Renal cortical epithelial cell (primary cell): ENCODE measurements at places on chromosomes 3 and 15.

DNA sequence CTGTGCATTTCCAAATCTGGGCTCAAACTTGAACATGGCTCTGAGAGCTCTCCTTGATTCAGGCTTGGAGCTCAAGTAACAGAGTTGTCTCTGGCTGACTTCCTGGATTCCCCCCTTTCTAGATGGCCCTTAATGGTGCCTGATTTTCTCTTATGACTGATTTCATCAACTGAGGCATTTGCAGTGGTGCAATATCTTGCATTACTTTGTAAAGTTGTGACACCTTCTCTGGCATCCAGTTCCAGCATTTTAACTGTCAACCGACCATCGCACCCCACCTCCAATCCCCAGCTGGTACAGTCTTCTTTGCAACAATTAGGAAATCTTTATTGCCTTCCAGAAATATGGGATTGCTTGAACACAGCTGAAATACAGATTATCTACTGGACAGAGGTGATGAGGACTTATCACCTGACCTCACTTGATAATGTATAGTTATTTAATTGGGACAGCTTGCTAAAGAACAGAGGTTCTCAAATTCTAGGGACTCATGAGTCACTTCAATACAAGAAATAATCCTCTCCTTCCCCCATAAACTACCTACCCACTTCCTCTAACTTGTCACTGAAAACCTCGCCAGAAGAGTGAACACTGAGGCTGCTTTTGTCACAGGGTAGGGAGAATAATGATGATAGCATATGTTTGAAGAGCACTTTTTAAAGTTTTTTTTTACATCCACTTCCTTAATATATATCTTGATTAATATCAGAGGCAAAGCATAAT lies 41.8 kb downstream of the FILIP1L start:
- DNase-seq, result no peak

DNA sequence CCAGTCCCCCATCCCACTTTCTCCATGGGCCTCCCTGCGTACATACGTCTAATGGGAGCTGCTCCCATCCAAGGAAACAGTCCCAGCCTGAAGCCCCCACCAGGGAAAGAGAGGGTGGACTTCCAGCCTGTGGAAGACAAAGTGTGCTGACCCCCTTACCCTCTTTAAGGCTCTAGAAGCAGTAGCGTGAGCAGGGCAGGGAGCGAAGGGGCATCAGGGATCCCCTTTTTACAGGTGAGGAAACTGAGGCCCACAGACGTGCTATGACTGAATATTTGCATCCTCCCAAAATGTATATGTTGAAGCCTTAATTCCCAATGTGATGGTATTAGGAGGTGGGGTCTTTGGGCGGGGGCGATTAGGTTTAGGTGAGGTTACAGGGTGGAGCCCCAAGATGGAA lies 83.4 kb downstream of the TOP2B start:
- no peak for DNase-seq

DNA sequence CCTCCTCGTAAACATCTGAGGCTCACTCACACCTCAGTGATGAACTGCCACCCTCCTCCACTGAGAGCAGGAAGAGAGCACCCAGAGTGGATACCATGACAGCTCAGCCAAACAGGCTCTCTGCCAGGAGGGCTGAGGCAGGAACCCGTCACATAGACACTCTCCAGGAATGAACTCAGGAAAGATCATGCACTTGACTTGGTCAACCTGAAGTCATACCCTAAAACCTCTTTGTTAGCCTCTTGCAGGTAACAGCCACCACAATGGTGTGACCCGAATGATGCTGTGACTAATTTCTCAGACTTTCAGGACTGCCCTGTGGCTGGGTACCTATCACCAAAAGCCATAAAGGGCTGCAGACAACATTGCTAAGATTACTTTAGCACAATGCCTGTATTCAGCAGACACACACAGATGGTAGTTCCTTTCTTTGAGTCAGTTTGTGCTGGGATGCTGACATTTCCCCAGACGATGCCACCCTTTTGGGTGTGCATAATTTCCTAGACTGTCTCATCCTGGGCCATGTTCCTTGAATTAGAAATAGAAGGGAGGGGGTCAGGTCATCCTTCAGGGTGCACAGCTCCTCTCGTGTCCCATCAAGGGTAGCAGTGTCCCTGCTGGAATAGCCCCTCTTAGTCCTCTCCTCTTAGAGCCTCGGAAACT lies 30.3 kb downstream of the CX3CR1 start:
- DNase-seq, result no peak

- peak; percentile 73 for DNase-seq
Measured at GRCh38 chr15:40146037-40146436, 14.8 kb upstream of the BUB1B start.

DNA sequence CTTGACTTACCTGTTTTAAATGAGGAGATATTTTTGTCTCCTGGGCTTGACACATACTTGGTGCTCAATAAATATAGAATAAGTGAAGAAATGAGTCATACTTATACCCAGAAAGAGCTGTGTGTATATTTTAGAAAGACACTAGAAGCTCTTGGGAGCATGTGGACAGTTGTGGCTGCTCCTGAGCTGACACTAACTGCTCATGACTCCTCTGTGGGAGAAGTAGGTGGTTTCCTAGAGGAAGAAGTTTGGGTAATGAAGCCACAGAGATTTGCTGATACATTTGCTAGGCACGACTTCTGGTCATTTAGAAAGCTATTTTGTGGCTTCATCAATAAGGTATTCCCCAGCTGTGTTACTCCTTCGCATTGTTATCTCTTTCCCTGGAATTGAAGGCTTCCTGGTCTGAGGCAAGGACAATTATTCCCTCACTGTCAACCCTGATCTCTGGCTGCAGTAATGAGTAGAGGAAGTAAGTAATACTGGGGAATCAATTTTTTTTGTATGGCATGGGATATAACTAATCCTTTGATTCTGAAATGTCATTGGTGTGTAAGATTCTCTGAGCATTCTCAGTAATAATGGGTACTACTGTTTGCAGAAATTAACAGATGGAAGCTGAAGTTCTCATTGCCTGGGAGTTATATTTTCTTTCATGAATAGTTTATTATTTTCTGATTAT lies 79.6 kb upstream of the DCBLD2 start:
- peak; percentile 92 for DNase-seq

GRCh38 chr15:25431836-25432561 lies 6.8 kb downstream of the UBE3A start:
- DNase-seq, result no peak

- no peak for DNase-seq
Measured at GRCh38 chr15:83057696-83058376, 9.2 kb downstream of the BTBD1 start.

GRCh38 chr3:152127058-152127457 lies 141.7 kb upstream of the MBNL1 start:
- DNase-seq, result no peak

GRCh38 chr3:100399341-100400071 lies 1.4 kb downstream of the TOMM70 start:
- DNase-seq, result no peak

DNA sequence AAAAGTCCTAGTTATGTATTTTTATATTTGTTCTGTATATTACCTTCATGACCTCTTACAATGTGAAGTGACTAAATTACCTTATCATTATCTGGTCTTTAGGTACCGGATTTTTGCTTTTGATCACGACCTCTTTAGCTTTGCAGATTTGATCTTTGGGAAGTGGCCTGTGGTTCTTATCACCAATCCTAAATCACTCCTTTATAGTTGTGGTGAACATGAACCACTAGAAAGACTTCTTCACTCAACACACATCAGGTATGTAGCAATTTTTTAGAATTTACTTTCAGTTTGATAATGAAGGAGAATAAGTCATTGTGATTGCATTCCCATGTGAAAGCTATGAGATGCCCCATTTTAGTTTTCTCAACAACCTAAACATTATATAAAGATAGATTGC lies 18.3 kb downstream of the TMEM62 start:
- no peak for DNase-seq

DNA sequence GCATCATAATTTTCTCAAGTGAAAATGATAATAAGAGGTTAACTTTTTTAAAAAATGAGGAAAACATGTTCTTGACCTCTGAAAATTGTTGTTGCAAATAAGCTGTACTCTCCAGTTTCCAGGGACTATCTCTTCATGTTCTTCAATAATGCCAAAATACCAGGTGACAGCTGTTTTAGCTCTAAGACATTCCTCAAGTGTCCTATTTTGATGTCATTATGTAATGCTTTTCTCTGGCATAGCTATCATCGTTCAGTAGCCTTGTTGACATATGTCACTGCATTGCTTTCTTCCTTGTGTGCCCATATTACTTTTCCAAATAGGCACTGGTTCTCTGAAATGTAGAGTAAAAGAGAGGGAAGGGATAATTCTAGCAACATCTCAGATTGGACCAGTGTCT lies 5.7 kb upstream of the FILIP1L start:
- DNase-seq, result no peak

GRCh38 chr3:16721494-16721893 lies 116.3 kb upstream of the DAZL start:
- DNase-seq, result no peak

GRCh38 chr15:76011627-76012551 lies at the start of gene NRG4:
NRG4 (minus strand) TSS chr15:76012424; CDS start chr15:76011230, 1,194 bp downstream.
- peak; percentile 22 for DNase-seq

DNA sequence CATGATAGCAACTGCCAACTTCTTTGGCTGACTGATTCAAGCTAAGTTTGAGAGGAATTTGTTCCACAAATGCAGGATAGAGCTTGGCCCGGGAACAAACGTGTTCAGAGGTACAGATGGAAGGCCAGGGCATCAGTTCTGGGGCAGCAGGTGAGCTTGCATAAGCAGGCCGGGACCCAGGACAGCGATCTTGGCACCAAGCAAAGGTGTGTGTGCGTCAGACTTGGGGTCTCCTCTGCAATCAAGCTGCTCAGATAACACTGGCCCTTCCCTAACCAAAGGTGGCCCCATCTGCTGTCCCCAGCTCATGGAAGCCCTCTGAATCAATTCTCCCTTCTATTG lies 155.6 kb downstream of the MEGF11 start:
- DNase-seq, result no peak

- no peak for DNase-seq
Measured at GRCh38 chr3:171682743-171683142, 127.5 kb downstream of the PLD1 start.

- no peak for DNase-seq
Measured at GRCh38 chr15:49273734-49274318, 103.8 kb downstream of the GALK2 start.

GRCh38 chr3:187840856-187841255 lies 95.6 kb upstream of the BCL6 start:
- no peak for DNase-seq

DNA sequence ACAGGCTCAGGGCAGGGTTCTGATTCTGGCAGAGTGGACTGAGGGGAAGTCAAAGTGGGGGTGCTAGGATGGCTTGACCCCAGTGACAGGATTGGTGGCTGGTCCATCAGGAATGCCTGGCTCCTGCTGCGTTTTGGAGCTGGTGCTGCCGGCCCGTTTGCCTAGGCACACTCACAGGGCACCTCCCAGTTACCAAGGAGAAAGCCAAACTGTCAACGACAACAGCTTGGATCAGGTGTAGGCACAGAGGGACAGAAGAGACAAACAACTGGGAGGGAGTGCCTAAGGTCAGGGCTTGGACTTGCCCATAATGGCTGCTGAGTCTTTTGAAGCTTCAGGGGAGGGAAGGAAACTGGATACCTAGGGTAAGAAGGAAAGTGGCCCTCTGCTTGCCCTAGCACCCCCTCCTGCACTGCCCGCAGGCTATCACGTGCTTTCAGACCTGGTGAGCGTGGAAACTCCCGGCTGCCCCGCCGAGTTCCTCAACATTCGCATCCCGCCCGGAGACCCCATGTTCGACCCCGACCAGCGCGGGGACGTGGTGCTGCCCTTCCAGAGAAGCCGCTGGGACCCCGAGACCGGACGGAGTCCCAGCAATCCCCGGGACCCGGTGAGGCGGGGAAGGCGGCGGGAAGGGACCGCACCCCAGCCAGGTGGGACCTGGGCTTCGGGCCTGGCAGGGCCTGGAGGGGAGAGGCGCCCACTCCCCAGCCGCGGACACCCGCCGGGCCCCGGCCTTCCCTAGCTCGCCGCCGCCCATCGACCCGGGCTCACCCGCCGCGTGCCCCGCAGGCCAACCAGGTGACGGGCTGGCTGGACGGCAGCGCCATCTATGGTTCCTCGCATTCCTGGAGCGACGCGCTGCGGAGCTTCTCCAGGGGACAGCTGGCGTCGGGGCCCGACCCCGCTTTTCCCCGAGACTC lies 5.1 kb downstream of the DUOX1 start:
- peak; percentile 16 for DNase-seq

DNA sequence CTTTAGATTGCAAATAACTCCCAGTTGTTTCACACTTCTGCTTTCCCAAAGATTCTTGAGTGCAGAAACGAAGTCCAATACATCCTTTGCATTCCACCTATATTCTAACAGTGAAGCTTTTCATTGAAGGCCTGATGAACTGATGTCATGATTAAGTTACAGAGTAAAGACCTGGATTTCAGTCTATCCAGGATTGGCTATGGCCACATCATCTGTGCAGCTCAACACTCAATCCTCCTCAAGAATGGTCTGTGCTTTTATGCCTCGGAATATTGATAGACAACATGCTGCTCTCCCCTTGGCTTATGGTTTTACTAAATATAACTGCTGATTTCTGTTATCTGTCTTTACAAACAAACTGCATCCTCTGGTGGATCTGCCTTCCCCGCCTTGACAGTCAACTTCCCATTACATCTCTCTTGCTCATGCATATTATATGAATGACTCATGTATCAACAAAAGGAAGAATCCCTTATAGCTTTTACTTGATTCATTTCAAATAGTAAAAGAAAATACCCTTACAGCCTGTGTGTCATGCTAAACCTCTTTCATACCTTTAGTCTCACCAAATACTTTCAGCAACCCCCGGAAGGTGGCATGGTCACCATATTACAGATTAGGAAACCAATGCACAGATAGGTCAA lies 59.5 kb downstream of the SCN11A start:
- peak; percentile 36 for DNase-seq

DNA sequence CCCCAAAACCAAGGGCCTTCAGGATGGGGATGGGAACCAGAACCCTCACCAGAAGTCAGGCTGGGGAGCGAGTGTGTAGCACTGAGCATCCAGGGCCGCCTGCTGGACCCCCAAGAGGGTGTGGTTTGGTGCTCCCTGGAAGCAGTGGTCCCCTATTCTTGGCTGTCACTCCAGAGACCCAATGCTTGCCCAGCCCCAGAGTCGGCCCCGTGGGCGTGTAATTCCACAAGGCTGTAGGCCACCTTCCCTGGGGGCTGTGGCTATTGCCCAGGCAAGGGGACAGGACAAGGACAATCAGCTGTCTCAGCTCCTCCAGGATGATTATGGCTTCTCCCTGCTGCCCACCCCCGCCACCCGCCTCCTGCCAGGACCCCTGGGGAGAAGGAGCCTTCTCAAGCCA lies 14.5 kb downstream of the IGDCC3 start:
- DNase-seq, result no peak

DNA sequence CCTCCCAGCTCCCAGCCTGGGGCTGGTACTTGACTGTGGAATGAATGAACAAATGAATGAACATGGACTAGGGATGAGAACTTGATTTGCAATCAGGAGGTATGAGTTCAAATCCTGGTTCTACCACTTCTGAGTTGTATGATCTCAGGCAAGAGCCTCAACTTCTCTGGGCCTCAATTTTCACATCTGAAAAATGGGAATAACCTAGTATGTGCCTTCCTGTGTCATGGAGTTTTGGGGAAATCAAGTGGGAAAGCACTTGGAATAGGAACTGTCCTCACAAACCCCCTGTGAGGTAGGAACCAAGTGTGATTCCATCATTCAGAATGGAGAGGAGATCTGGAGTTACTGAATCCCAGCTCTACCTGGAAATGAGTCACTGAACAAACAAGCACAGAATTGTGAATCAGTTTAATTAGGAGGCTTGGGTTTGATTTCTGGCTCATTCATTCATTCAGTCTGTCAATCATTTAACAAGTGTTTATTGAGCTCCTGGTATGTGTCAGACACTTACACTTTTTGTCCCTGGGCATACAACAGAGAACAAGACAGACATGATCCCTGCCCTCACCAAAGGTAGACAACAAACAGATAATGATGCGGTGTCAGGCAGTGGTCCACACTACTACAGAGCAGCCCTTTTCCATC lies 29.7 kb downstream of the DNASE1L3 start:
- peak; percentile 95 for DNase-seq
